ENCODE measurements at places on chromosomes 1 and 21.

GRCh38 chr1:116352349-116352813 is 20.7 kb upstream of the ATP1A1 start:
- no peak for DNase-seq

- peak; percentile 98 for DNase-seq
Observed at GRCh38 chr1:197465528-197466327, 197.7 kb downstream of the CRB1 start.

DNA sequence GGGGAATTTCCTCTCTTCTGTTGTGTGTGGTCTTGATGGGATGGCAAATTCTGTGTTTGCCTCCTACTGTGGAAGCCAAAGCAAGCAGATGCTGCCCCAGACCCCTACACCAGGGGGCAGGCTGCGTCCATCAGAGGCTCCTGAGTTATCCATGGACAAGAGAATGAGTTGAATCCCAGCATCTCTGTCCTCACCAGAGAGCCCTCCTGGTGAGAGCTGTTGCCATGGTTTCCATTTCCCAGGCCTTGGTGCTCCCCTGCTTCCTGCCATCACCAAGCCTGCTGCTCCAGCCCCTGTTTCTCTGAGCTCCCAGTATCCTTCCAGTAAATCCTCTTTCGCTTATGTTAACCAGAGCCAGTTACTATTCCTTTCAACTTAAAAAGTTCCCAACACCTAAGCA is 20.4 kb upstream of the GNG12 start:
- DNase-seq = peak; percentile 90

GRCh38 chr1:69728206-69728605 is 160.5 kb downstream of the LRRC7 start:
- DNase-seq = peak; percentile 67

DNA sequence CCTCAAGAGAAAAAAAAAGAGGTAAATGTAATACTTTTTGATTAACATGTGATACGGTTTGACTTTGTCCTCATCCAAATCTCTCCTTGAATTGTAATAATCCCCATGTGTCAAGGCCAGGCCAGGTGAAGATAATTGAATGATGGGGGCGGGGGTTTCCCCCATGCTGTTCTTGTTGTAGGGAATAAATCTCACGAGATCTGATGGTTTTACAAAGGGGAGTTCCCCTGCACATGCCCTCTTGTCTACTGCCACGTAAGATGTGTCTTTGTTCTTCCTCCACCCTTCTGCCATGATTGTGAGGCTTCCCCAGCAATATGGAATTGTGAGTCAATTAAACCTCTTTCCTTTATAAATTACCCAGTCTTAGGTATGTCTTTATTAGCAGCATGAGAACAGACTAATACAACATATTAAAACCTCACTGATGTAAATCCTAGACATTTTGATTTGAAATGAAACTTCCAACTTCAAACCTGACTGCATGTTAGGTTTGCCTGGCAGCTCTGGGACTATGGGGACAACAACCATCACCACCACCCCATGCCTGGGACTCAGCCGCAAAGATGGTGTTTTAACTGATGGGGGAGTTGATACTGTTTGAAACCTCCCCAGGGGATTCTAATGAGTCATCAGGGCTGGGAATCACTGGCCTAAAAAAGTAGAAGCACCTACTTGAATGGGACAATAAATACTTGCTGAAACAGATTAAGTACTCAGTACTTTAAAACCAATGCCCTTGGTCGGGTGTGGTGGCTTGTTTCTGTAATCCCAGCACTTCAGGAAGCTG is 32.8 kb upstream of the BACH1 start:
- DNase-seq = peak; percentile 33

GRCh38 chr1:192805832-192806323 is 3.0 kb upstream of the RGS2 start:
- peak; percentile 68 for DNase-seq

- no peak for DNase-seq
Observed at GRCh38 chr1:58924821-58925220, 141.0 kb upstream of the JUN start.

- no peak for DNase-seq
Observed at GRCh38 chr1:65206836-65207235, 58.8 kb downstream of the AK4 start.

GRCh38 chr1:30360753-30361152 is 362.6 kb downstream of the MATN1 start:
- DNase-seq = no peak

- DNase-seq = no peak
Observed at GRCh38 chr1:243550276-243550675, 294.4 kb downstream of the SDCCAG8 start.

DNA sequence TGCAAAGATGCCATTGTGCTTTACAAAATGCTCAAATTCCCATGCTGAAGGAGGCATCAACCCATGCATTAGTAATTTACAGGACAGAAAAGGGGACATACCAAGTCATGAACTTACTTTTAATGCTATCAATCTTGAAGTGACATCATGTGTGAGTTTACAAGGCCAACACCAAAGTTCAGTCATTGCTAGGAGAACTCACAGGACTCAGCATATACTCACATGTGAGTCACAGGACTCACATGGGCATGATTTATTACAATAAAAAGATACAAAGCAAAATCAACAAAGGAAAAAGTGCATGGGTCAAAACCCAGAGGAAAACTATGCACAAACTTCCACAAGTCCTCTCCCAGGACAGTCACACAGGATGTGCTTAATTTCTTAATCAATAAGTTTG is 1656.0 kb downstream of the MRPL39 start:
- no peak for DNase-seq

DNA sequence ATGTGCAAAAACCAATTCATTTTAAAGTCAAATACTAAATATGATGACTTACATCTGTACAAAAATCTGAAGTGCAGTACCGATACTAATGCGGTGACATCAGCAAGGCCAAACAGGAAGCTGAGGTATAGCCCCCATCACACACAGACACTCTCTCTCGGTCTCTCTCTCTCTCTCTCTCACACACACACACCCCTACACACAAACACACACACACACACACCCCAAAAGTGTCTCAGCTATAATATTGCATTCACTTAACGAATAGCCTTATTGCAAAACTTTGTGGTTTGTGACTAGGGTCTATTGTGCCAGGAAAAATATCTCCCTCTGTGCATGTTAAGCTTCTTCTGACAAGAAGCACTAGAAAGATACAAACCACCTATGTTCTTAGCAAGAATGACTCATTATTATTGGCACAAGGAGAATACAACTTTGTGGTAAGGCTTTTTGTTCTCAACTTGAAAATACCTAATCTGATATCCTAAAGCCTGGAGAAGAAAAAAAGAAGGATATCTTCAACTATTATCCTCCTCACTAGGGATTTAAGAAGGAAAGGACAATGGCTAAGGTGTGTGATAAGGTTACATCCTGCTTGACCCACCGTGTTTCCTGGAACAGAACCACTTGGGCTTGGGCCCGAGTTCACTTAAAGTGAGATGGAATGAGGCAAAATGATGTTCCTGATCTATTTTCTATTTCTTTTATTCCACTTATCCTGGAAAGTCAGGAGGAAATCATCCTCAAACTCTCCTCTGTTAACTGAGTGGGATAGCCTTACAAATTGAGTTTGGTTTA is 107.1 kb downstream of the NIBAN1 start:
- DNase-seq = no peak

DNA sequence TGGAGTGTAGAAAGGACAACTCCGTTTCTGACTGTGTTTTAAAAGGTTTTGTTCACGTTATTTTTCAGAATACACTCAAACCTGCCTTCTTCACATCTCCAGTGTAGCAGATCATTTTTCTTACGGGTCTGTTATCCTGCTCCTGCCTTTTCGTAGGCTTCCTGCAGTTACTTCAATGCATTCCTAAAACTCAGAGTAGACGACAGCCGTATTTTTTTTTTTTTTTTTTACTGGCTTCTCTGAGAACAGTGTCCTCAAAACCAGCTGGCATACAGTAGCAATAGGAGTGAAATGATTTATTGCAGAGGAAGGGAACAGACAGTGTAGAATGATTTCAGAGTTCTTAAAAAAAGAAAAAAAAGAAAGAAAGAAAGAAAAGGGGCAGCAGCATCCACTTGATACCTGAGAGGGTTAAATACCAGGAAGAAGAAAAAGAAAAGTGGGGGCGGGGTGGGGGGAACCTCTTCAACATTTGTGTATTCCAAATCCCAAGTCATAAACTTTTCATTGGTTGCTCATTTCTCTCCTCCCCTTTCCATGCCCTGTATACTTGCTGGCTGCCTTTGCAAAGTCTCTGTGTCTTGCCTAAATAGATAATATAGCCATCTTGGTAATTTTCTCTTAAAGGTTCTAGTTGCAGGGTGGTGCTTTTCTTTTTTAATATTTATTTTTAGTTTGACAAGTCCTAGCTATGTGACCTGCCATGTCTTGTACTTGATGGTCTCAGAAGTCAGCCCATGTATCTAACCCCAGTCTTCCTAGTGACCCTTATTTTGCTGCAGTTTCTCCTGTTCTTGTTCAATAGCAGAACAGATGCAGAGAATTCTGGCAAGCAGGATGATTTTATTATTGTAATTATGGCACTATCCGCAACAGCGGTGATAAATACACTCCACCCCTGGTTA is 2.8 kb downstream of the TGFB2 start:
- DNase-seq = peak; percentile 90

DNA sequence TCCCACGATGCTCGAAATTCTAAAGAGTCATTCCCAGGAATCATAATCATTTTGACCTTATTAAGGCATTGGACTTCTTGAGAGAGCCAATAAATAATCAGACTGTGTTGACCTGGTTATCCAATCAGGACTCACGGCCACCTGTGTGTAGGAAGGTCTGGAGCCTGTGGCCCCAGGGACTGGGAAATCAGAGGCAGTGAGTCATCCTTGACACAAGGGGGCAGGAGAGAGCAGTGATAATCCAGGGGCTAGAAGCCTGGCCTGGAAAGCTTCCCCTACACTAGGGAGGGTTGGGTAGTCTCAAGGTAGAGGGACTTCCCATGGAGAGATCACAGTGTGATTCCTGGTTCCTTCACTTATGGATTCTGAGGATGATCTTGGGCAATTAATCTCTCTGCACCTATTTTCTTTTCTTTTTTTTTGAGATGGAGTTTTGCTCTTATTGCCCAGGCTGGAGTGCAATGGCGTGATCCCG is 4.7 kb downstream of the MR1 start:
- peak; percentile 91 for DNase-seq

- DNase-seq = no peak
Observed at GRCh38 chr1:79895573-79895972, 889.0 kb upstream of the ADGRL4 start.

DNA sequence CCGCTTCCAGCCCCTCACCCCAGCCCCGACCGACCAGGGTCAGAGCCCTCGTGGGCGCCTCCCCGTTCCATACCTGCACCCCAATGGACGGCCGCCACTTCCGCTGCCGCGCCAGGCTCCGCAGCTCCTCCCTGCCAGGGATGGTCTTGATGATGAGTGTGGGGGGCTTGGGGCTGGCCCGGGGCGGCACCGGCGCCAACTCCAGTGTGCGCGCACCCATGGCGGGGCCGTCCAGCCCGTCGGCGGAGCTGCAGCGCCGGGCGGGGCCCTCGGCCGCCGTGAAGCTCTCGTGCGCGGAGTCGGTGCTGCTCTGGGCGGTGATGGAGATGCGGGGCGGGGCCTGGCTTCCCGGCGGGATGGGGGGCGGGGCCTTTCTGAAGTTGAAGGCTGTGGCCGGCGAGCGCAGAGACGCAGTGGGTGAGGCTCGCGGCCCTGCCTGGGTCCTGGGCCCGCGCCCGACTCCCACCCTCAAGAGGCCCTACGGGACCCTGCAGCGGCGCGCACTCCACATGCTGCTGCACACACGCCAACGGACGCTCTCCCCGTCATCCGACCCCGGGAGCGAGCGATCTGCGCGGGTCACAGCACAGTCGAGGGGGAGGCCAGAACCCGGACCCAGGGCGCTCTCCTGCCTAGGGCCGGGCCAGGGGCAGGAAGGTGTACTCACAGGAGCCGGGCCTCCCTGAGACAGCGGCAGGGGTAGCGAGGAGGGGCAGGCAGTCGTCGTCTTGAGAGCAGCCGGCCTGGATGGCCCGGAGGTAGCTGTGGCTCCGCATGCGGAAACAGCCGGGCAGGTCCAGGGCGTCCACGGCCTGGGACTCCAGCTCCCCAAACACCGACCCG is 26.1 kb upstream of the SMIM12 start:
- no peak for DNase-seq

GRCh38 chr21:36053715-36054062 is 6.6 kb downstream of the SETD4 start:
- DNase-seq = no peak

- DNase-seq = peak; percentile 98
Observed at GRCh38 chr21:40658311-40658710, 188.6 kb downstream of the DSCAM start.

- peak; percentile 37 for DNase-seq
Observed at GRCh38 chr1:155504207-155504606, 58.4 kb downstream of the ASH1L start.

GRCh38 chr1:165858967-165859845 is 31.8 kb downstream of the UCK2 start:
- DNase-seq = peak; percentile 41

Measured in NCI-H69 (cell line).